ENCODE measurements at places on chromosomes 12 and 14. TPM values are rescaled to one million over a fixed set of nuclear protein-coding genes. Genes with fewer than 3 reads are reported as not detected.

The SAMD15 gene
- total RNA-seq = 9.7 TPM

The TMED8 gene
- total RNA-seq = 17.4 TPM

The MYO1H gene
- total RNA-seq = 0.79 TPM

The MGP gene
- 5.4 TPM for total RNA-seq

The TAS2R19 gene
- 3.1 TPM for total RNA-seq

The TAS2R13 gene
- total RNA-seq = 1.3 TPM

The TCTN2 gene
- 29.5 TPM for total RNA-seq

The ANKRD52 gene
- 52.9 TPM for total RNA-seq

The MAP1LC3B2 gene
- 1.0 TPM for total RNA-seq

The CLEC1A gene
- 3.6 TPM for total RNA-seq

The DHRS4 gene
- total RNA-seq = 18.8 TPM

The KRT75 gene
- total RNA-seq = not detected

The RIMBP2 gene
- 35.6 TPM for total RNA-seq

The HOXC9 gene
- total RNA-seq = 0.36 TPM

The TRHDE gene
- total RNA-seq = 3.2 TPM

The TMEM229B gene
- total RNA-seq = 2.7 TPM

The TEAD4 gene
- 21.6 TPM for total RNA-seq

The ARHGAP9 gene
- total RNA-seq = 0.52 TPM

The ARMH4 gene
- total RNA-seq = 22.0 TPM

The SYT1 gene
- total RNA-seq = 35.5 TPM

The SLC7A8 gene
- total RNA-seq = 56.1 TPM

The TAS2R30 gene
- 2.3 TPM for total RNA-seq

The LBHD2 gene
- total RNA-seq = not detected

The GARIN6 gene
- total RNA-seq = not detected

The STAT2 gene
- total RNA-seq = 139 TPM

The ZNF268 gene
- 32.4 TPM for total RNA-seq

The NKX2-1 gene
- 7.4 TPM for total RNA-seq

The E2F7 gene
- 7.4 TPM for total RNA-seq

The KRT83 gene
- not detected for total RNA-seq

The MAP4K5 gene
- total RNA-seq = 58.4 TPM

The KRT79 gene
- not detected for total RNA-seq

The KRT73 gene
- total RNA-seq = not detected

The KCNK13 gene
- 3.2 TPM for total RNA-seq

The EFS gene
- 59.3 TPM for total RNA-seq

The C1QL4 gene
- total RNA-seq = 0.17 TPM

The ACOT6 gene
- total RNA-seq = not detected

All from type B pancreatic cell (in vitro differentiated cells).